ENCODE measurements at places on chromosomes 7 and 10.

DNA sequence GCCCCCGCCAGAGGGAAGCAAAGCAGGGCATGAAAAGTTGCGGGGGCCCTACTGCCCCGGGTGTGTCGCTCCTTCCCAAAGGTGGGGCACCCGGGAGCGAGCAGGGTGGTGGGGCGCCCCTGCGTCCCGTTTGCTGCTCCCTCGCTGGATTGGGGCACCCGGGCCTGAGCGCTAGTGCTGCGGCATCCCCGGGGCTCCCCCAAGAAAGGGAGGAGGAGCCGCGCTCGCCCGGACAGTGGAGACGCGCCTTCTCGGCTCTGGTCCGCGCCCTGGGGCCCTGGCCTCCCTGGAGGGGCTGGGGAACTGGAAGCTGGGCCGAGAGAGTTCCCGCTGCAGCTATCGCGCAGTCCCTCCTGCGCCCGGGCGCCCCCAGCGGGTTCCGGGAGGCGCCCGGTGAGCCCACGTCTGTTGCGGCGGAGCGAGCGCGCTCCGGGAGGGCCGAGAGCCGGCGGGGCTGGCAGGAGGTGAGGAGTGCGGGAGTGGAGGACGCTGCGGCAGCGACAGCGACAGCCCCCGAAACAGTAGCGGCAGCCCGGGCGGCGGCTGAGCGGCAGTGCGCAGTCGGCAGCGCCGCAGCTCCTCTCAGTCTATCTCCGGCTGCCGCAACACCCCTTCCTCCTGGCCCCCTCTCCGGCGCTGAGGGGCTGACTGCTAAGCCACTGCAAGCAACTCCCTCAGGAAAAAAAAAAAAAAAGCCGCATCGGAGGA, 504 bp upstream of the BMPER start:
- no peak for DNase-seq

DNA sequence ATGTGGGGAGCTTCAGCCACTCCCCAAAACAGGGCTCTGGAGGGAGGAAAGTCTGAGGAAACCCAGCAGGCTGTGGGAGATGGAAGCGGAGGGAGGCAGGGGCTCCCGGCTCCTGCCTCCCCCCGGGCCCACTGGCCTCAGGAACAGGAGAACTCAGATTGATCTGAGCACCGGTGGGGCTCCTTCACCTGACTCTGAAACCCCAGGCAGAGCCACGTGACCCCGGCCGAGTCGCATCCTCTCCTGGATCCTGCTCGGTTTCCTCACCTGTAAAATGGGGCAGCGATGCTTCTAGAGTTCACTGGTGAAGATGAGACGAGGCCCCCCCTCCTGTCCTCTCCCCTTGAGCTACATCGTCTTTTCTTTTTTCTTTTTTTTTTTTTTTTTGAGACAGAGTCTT, 33.6 kb downstream of the TCERG1L start:
- DNase-seq = no peak

- no peak for DNase-seq
These were observed 52.2 kb upstream of the SEC61G start for GRCh38 chr7:54811041-54811845.

DNA sequence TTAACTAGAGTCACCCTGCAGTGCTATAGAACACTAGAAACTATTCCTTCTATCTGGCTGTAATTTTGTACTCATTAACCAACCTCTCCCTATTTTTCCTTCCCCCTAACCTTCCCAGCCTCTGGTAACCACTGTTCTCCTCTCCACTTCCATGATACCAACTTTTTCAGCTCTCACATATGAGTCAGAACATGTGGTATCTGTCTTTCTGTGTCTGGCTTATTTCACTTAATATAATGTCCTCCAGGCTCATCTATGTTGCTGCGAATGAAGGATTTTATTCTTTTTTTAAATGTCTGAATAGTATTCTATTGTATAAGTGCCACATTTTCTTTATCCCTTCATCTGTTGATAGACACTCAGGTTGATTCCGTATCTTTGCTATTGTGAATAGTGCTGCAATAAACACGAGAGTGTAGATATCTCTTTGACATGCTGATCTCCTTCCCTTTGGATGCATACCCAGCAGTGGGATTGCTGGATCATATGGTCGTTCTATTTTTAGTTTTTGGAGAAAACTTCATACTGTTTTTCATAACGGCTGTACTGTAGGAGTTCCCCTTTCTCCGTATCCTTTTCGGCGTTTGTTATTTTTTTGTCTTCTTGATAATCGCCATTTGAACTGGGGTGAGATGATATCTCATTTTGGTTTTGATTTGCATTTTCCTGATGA, 101.4 kb downstream of the FAM107B start:
- DNase-seq = no peak
